ENCODE measurements at places on chromosomes 2 and 18.

DNA sequence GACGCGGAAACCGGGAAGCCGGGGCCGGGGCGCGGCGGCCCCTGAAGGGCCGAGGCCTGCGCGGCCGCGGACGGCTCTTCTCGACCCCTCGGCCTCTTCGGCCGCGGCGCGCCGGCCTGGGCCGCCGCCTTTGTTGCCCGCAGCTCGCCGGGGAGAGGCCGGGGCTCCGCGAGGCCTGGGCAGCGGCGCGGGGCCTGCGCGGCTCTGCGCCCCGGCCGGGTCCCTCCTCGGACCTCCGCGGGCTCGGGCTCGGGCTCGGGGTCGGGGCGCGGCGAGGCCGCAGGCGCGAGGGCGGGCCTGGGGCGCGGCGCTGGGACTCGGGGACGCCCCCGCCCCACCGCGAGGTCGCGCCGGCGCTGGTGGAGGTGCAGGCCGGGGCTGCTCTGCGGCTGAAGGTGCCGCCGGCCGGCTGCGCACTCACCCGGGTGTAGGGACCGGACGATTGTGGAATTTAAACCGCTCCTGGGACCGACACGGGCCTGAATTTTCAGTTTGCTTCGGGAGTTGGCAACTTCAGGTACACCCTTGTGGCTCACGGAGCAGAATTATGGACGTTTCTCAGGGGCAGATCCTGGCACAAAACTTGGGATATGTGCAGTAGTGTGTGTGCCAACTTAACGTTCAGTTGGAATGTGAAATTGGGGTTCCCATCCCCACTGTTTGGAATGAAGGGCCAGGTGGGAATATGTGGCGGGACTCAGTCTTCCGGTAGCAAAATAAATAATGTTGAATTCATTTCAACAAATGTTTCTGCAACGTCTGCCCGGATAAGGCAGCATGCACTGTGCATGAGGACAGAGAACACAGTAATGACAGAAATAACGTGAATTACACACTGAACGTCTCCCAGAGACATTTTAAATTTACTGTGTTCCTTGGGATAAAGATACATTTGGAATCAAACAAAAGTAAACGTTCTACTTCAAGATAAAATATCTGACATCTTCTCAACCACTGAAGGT is 787 bp downstream of the SOCS6 start:
- DNase-seq: no peak

DNA sequence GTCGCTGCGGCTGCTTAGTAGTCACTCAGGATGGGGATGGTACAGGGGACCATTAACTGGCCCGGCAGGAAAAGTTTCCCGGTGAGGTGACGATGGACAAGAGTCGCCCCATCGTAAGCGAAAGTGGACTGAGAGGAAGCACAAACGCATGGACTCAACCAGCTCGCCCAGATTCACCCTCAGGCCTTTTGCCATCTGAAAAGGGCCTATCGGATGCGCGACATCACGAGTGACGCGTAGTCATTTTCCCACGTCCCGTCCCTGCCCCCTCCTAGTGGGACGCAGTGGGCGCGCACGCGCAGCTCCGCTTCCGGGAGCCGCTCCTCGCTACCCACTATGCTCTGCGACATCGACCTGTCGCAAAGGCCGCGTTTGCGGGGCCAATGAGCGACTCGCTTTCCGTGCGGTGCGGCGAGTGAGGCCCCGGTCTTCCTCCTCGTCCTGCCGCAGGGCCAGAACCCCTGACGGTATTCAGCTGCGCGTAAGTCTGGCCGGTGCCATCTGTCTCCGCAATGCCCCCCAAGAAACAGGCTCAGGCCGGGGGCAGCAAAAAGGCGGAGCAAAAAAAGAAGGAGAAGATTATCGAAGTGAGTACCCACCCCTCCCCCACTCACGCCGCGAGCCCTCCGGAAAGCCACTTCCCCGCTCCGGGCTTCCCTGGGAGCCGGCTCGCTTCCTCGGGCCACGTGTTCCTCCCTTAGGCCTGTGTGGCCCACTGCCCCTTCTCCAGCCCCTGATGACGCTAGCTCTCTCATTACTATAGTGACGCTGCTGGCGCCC is at the start of gene ZC3H15:
TSS of gene ZC3H15 (plus strand) at position 390 of the 780 bp plus-strand sequence. CDS start at position 513, 123 bp downstream.
- DNase-seq: peak; percentile 83

GRCh38 chr18:78918707-78919106 is 60.9 kb upstream of the SALL3 start:
- no peak for DNase-seq

GRCh38 chr2:23385351-23385747 is 370 bp downstream of the KLHL29 start:
- peak; percentile 5 for DNase-seq

DNA sequence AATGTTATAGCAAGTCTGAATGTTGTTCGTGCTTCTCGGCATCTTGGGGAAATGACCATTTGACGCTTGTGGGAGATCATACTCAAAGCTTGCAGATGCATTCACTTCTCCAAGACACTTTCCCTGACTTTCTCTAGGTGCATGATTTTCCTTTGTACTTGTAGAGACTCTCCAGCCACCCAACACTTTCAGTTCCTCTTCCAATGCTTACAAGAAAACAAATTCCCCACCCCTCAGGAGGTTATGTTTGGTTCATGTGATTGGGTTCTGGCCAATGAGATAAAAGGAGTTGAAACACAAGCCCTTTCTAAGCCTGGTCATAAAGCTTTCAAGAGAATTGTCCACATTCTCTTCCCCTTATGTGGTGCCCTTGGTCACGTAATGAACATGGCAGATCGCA is 156.3 kb downstream of the EPHA4 start:
- DNase-seq: no peak

DNA sequence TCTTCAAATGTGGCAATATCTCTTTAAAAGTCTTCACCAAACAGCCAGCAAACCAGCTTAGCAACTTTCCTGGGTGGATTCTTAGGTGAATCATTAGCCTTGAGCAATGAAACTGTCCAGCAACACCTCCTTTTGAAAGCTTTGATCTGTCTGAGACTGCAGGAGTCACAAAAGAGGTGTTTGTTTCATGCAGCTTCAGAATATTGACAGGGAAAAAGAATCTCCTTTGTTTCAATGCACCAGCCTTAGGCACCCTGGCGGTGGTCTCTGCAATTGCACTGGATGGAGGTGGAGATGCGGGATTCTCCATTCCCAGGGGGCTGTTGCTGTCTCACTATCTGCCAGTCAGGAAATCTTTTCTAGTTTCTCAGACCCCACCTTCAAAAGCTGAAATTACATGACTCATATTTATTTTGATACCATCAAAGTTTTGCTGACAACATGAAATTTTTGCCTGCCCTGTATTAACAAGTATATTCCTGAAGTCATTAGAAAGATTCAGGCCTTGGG is 76.0 kb upstream of the DSG1 start:
- no peak for DNase-seq

DNA sequence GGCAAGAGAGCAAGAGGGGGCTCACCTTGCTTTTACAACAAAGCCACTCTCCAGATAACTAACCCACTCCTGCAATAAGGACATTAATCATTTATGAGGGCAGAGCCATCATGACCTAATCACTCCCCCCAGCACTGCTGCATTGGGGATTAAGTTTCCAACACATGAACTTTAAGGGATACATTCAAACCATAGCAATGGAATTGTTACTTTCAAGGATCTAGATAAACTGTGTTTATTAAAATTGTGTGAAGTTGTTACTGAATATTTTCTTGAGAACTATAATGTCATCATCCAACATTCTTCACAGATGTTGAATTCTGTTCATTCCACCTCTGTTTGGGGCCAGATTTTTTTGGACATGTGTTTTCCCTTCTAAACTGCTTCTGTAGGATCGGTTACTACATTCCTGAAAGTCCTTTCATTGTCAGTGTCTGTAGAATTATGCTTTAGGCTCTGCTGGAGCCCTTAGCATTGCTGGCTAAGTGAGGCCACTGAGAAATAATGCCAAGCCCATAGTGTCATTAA is 50.4 kb downstream of the SPATS2L start:
- DNase-seq: no peak

- DNase-seq: no peak
Observed at GRCh38 chr2:128057334-128057733, 29.5 kb upstream of the SAP130 start.

- no peak for DNase-seq
Observed at GRCh38 chr2:70514612-70515055, 39.0 kb downstream of the TGFA start.

- no peak for DNase-seq
Observed at GRCh38 chr2:123086613-123087385, 938.3 kb upstream of the CNTNAP5 start.

- no peak for DNase-seq
Observed at GRCh38 chr2:72141032-72141645, 6.5 kb downstream of the CYP26B1 start.

DNA sequence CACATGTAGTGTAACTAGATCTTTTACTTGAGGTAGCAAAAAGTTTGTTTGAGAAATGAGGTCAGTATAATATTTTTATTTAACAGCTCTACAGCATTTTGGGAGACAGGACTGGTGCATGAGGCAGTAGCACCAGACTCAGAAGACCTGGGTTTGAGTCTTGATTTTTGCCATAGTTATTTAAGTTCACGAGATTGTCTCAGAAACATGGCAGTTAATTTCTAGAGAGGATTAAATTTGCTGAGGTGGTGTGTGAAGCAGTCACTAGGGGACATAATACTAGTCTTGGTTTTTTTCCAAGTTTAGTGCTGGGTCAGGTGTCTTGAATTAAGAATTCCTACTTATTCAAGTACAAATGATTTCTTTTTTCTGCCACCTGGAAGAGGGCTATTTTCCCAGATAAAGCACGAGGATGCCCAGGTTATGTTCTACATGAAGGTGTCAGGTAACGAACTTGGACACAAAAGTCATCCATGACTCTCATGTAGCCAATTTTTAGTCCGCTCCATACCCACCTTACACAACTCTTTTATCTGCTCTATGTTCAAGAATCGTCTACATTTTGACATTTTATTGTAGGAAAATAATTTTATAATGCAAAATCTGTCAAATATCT is 1.4 kb downstream of the MARCHF7 start:
- no peak for DNase-seq

DNA sequence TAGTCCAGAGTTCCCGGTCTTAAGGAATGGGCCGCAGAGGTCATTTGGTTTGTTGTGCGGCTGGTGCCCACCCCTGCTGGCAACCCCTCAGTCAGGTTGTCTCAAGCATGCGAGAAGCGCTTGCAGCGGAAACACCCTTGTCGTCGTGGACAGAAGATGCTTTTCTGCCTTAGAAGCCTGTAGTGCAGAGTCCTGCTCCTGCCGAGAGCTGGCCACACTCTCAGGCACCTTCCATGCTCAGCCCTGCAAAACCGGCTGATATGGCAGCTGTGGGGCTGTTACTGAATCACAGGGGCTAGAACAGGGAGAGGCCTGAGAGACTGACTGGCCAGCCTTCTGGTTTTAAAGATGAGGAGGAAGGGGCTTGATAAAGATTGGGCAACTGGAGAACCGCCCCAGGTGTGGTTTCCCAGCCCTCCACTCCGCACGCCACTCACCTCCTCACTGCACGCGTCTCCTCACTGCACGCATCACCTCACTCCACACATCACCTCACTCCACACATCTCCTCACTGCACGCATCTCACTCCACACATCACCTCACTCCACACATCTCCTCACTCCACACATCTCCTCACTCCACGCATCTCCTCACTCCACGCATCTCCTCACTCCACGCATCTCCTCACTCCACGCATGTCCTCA is 103.6 kb downstream of the USP40 start:
- DNase-seq: no peak

GRCh38 chr2:43265421-43265820 is 39.0 kb upstream of the ZFP36L2 start:
- DNase-seq: no peak

- DNase-seq: no peak
Observed at GRCh38 chr2:180717588-180717987, 262.8 kb upstream of the UBE2E3 start.

- no peak for DNase-seq
Observed at GRCh38 chr18:317618-318017, 49.8 kb upstream of the THOC1 start.

GRCh38 chr18:35406666-35407065 is 29.5 kb upstream of the ZNF396 start:
- no peak for DNase-seq

DNA sequence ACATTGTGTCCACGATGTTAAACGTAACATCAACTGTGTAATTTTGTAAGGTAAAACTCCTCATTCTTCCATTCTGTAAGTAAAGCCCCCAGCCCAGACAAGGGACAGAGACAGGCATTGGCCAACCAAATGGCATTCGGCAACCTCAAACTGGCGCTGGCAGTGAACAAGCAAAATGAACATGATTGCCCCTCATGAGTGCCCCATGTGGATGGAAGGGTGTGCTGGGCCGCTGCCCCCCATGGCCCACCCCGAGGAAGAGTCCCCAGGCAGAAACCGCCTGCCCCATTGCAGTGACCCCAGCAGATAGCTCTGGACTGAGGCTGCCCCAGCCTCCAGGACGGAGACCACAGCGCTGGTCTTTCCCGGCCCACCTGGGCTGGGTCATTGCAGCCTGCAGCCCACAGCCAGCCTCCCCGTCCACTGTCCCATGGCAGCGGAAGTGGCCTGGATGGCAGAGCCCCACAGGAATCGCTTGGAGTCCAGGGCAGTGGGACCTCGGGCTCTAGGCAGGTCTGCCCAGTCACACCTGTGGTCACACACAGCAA is 220.2 kb downstream of the HDAC4 start:
- DNase-seq: no peak

DNA sequence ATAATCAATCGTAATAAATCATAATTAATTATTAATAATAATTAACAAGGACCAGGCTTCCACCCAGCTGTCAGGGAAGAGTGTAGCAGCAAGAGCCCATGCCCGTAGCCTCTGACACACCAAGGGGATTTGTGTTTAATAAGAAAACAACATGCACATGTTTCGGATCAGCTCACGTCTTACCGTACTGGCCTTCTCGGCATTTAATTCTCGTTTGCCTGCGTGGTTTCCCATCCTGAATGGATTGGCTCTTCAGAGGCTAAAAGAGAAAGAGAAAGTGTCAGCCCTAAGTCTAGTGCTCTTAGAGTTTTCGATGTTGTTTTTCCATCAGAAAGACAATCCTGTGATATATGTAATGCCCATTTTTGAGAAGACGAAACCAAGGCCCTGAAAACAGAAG is 27.6 kb downstream of the MBP start:
- no peak for DNase-seq

Measured in stimulated activated CD4-positive, alpha-beta T cell treated with anti-CD3 and anti-CD28 coated beads, Interleukin-1b, Interleukin-23, amount 100 ng/mL, for 1 hour (primary cell).